ENCODE measurements at places on chromosomes 2 and 18.

DNA sequence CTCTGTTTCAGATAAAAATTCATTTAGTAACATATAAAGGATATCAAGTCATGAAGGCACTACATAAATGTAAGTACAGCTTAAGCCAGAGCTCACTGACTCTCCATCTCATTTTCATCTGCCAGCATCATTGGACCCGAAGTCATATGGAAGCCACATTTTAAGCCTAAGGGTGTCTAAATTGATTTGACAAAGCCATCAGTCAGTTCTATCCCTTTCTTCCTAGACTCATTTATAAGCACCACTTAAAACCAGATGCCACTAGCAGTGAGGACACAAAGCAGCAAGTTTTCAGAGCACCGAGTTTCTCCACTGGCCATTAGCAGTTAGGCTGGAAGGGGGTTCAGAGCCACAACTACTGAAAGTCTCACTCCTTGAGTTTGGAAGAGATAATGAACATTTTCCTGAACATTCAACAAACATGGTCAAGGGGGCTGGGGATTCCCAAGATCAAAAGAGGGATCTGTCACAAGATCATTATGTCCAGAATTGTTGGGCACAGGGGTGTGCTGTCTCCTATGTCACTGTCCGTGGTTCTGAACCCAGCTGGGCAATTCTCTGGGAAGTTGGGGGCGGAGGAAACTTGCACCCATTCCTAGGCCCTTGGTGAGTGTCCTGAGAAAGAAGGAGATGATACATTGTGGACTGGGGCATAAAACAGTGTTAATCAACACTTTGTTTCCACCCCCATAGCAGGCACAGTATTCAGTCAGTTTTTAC is 158.5 kb upstream of the LMAN1 start:
- DNase-seq, result no peak

- DNase-seq, result no peak
Measured at GRCh38 chr2:239952665-239953417, 72.3 kb downstream of the NDUFA10 start.

DNA sequence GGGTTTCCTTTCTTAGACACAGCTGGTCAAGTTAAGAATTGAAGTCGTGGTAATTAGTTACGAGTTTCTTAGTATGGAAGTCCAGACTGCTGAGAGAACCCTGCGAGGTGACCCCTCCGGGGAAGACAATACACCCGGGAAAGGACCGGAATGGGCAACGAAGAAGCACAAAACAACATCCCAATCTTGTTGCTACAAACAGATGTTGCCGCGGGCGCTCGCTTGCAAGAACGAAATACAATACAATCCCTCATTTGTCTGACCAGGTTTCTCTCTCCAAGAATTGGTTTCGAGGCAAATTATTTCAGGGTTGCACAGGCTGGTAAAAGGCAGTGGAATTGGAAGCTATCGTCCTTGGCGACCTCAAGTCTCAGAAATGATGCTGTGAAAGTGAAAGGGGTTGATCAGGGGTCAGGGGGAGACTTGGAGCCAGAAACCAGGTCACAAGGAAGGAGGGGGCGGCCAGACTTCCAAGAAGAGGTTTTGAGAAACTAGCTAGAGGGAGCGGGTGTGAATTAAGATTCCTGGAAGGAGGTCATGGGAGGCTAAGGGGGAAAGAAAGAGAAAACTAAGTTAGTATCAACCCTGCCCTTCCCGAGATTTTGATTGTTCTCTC is 401.9 kb downstream of the HRH4 start:
- DNase-seq, result no peak

GRCh38 chr2:48433682-48434081 is 96.3 kb upstream of the STON1 start:
- no peak for DNase-seq

GRCh38 chr2:144323946-144324345 is 196.0 kb downstream of the ZEB2 start:
- no peak for DNase-seq
